Naive thymus-derived CD4-positive, alpha-beta T cell (primary cell): ENCODE measurements at places on chromosomes 7 and 10. TPM values are rescaled to one million over a fixed set of nuclear protein-coding genes. Genes with fewer than 3 reads are reported as not detected.

DNA sequence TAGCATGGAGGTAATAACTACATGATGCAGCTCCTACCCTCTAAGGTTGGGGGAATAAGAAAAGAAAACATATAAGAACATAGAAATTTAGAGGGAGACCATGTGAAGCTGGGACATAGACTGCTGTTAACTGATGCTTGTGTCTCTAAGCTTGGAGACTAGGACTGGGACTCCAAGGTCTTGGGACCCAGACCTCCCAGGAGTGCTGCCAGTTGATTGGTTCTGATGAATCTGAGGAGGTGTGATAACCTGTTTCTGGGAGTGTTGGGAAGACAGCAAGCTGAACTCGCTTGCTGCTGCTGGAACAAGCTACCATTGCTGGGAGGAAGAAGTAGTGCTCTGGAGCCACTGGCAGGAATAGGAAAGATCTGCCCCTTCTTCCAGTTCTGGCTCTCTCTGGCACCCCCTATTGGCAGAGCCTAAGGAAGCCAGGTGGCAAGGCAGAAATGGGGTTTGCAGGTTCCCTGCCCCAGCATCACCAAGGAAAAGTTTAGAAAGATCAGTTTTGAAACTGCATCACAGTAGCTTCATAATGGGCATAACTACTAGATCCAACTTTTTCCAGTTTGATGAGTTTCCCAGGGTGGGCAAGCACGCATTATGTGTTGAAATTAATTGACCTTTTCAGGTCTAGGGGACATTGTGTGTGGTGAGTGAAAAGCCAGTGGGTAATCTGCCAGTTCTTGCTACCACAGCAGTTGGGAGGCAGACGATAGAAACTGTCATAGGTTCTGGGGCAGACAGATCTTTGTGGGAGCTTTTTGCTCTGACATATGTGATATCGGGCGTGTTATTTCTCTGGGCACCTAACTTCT lies 140.7 kb downstream of the SND1 start:
- H3K4me3 ChIP-seq, result no peak overlapping the region
- H3K27me3 ChIP-seq, result no peaks in the 10 kb centered on the region
- H3K4me1 ChIP-seq, result no peaks in the 10 kb centered on the region
- peak; percentile 10 for DNase-seq
- no peak overlapping the region for H3K27ac ChIP-seq
- H3K36me3 ChIP-seq, result no peaks in the 10 kb centered on the region

Gene SPDYE16
- total RNA-seq, result 0.88 TPM

Gene SPDYE8
- not detected for total RNA-seq

Gene TRPV5
- not detected for total RNA-seq
